Umbilical cord (tissue), 2 donors: ENCODE measurements at places on chromosomes 6 and 20.

DNA sequence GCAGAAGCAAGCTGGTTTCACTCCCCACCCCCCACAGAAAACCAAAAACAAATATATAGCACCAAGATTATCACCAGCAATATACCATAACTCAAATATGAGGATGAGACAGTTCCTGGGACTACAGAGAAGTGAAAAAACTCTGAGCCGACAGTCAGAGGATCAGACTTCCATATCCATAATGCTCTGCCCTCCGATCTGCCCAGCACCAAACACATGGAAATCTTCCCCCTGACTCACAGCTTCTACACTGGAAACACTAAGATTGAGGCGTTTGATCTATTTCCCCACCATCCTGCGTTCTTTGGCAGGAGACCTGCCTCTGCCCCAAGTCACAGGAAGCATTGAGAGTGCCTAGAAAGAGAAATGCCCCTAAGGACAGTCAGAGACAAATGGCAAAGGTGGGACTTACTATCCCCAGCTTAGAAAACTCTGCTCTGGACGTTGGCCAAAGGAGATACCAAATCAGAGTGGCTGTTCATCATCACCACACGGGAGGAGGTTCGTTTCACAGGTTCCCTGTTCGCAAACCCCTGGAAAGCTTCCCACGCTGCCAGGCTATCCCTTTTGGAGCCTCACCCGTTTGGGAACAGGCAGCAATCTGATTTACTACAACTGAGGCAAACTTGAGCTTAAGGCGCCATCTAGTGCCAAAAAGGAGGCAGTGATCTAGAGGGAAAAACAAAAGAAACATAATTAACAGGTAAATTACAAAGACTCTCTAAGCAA lies 48.7 kb upstream of the SRSF6 start:
- DNase-seq: no peak

GRCh38 chr6:54697424-54697823 lies 149.1 kb upstream of the FAM83B start:
- peak; percentile 20 for DNase-seq

GRCh38 chr6:125165256-125165655 lies 11.7 kb downstream of the TPD52L1 start:
- DNase-seq: no peak

DNA sequence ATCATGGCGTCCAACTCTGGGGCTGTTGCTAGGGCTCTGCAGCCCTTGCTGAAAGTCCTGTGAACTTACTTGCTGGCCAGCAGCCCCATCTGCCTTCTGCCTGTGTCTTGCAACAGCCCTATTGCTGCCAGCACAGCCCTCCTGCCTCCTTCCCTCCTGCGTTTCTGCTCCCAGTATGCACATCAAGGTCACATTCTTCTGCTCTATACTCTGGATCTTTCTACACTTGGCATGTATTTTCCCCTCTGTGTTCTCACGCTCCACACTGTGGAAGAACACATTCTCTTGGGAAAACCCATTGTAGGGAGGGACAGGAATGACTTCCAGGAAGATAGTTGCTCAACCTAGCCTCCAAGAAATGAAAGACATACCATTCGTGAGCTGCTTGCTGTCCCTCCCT lies 80.9 kb upstream of the PHACTR2 start:
- no peak for DNase-seq

GRCh38 chr6:113855500-113856374 lies 1.4 kb upstream of the MARCKS start:
- peak; percentile 87 for DNase-seq

DNA sequence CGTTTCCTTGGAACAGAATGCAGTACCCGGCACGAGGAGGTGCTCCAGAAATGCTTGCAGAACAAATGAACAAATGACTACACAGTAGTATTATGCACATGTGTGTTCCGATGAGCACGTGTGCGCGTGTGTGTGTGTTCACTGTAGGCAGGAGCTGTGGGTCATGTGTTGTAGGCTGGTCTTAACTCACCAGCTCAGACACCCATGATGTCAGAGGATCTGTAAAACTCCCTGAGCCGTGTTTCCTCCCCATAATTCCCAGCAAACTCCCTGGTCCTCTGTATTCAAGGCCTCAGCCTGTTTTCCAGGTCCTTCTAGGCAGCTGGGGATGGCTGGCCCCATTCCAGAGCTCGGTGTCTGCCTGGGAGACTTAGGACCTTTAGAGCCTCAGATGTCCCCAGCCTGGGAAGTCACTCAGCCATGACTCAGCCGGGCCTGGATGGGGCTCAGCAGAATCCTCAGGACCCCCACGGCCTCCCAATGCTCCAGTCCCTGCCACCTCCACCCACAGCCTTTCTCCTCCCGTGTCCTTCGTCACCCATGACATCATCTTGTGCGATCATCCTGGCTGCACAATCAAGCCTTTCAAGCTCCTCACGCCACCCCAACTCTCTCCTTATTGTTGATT lies 475.0 kb upstream of the SULF2 start:
- peak; percentile 25 for DNase-seq

DNA sequence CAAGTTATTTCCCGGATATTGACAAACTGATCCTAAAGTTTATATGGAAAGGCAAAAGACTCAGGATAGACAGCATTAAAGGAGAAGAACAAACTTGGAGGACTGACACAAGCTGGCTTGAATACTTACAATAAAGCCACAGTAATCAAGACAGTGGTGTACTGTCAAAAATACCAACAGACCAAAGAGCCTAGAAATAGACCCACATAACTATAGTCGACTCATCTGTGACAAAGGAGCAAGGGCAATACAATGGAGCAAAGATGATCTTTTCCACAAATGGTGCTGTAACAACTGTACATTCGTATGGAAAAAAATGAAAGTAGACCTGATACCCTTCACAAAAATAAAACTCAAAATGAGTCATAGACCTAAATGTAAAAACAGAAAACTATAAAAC lies 46.0 kb downstream of the ABHD12 start:
- no peak for DNase-seq

DNA sequence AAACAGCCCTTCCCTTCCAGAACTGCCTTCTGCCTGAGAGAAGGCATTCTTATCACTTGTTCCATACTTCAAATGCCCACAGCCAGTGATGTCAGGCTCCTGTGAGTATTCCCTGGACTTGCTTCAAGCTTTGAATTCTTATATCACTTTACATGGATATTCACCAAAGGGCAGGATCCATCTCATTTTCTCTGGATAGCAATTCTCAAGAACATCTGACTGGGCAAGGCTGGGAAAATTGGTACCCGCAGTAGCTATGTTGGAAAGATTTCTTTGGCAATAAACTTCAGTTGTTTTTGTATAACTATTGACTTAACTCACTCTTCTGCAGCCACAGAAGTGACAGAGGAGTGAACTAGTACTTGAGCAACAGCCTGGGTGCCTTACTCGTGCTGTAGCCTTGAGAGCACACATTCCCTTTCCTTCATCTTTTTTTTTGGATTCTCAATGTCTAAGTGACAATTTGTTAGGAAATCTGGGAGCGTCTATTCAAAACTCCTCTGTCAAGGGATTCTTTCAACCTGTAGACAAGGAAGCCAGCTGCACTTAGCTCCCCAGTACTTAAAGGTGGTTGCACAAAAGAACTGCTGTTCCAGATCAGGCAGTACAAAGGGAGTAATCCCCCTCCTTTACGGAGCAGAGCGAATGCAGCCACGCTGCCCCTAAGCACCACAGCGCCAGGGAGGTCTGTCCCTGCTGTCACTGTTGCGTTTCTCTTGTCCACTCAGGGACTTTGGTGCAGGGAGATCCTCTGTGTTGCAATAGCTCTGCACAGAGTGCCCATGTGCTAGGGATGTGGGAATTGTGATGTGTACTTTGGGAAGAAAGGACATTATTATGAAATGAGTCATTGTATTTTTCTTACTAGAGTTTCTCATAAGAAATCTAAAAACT lies 69.6 kb downstream of the JAG1 start:
- DNase-seq: peak; percentile 75

- no peak for DNase-seq
These were observed 121.3 kb downstream of the CLVS2 start for GRCh38 chr6:123117145-123117908.

DNA sequence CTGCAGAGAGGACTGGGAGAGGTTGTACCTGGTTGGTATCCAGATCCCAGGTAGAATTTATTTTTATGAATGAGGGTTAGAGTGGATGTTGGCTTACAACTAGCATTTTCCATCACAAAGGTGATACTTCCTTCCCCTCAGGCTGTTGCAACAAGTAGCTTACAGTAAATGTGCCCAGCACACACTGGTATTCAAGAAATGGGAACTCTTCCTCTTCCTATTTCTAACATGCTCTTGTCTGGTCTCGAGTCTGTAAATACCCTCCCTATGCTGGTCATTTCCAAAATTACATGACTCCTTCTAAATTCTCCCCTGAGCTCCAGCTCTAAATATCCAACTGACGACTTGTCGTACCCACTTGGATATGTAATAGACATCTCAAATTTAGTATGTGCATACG lies 90.1 kb upstream of the FOXC1 start:
- no peak for DNase-seq

GRCh38 chr6:101125380-101125971 lies 244.3 kb upstream of the ASCC3 start:
- no peak for DNase-seq

- DNase-seq: no peak
These were observed 191.1 kb upstream of the CITED2 start for GRCh38 chr6:139565591-139565990.

DNA sequence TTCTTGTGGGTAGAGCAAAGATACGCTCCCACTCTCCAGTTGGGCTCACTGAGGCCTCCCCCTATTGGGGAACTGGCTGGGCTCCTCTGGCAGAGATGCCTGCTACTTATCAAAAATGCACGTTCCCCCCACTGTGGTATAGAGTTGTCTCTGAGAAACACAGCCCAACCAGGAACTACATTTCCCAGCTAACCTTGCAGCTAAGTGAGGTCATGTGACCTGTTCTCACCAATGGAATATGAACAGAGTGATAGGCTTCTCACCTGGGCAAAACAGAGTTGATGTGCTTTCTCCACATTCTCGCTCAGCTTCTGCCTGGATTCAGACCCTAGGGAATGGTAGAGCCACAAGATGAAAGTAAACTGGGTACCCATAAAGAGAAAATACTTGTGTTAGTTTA lies 49.1 kb upstream of the PTPRT start:
- DNase-seq: no peak

DNA sequence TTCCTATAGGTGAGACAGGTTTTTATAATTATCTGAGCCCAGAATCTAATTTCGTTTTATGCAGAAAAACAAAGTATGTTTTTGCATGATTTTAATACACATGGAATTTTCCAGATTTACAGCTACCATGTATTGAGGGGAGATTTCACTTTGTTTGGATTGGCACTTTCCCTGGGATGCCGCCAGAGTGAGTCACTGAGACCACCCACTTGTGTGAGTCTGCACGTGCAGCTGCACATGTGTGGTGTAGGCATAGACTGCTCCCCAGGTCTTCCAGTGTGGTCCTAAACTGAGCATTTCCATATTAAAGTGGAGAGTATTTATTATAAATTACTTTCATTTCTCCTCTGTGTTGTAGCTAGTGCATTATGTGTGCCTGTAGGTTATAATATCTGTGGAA lies 186.8 kb downstream of the UBE3D start:
- DNase-seq: no peak

DNA sequence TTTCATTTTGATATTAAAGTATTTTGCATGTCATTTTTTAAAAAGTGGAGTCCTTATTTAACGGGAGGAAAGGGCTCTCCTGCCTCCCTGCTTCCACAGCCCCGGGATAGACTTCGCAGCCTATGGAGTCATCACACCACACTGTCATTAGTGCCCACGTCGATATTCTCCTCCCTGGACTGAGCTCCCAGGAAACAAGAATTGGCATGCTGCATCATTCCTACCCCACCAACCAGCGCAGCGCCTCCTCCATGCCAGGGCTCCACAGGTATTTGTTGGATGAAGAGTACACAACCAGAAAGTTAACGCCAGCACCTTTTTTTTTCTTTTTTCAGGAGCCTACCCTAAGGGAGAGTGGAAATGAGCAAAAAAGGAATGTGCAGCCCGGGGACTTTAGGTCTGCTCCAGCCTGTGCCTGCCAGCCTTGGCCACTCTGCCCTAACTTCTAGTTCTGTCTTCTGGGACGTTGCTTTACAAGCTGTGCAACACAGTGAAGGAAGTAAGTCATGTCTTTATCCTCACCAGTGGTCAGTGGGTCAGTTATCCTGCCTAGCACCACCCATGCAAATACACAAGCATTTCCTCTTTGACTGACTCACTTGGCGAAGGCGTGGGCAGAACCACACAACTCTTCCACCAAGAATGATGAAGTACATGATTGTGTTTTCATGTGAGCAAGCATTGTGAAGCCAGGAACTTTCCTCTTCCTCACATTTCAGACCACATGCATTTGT lies 180.7 kb upstream of the UST start:
- DNase-seq: peak; percentile 33

DNA sequence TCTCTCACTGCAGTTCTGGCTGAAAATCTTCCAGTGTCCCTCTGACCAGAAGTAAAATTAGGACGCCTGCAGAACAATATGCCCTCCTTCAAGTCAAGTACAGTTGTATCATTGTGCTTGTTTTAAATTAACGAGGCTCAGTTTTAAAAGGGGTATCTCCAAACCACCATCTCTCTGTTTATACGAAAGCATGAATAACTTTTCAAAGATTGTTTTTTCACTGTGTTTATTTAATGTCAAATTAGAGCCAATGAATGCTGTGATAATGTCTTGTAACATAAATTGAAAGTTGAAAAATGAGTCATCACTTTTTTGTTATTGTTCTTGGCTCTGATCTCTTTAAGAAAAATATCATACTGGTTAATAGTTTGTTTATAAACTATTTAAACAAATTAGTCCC lies 230.7 kb upstream of the THEMIS start:
- no peak for DNase-seq

- no peak for DNase-seq
These were observed 112.1 kb upstream of the PMEPA1 start for GRCh38 chr20:57821935-57822334.

DNA sequence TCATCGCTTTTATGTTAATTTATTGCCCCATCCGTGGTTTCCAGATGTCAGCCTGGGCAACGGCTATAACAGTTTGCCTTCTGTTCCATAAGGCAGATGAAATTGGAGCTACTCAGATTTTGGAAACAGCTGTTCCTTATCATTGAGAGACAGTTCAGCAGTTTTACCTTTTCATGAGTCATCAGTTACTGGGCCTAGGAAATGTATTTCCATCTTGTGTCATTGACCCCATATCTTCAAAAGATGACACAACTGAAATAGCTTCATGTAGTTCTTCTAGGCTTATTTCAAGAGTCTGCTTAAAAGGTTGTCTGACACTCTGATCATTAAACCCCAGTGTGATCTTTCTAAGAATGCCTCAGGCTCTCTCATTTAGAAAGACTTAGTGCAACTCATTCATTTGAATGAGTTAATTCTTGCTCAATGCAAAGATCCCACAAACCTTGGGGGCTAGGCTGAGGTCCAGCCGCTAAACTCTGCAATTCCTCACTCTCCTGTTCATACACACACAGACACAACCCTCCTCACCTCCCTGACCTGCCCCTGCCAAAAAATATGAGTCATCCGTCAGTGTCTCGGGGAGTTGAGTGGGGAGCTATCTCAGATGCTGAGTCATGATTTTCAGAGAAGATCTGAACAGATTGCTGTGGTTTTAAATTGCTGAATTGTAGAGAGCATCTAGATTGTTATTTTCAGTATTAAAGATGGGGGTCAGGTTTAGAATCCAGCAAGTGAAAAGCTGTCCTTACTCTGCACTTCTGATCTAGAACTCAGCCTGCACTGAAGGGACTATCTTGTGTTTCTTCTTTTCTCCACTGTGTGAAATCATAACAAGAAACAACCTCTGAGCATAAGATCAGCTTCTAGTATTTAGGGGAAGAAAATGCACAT lies 61.8 kb downstream of the RPP40 start:
- DNase-seq: peak; percentile 91
